Occipital lobe (tissue), 3 donors: ENCODE measurements at places on chromosomes 1 and 21.

DNA sequence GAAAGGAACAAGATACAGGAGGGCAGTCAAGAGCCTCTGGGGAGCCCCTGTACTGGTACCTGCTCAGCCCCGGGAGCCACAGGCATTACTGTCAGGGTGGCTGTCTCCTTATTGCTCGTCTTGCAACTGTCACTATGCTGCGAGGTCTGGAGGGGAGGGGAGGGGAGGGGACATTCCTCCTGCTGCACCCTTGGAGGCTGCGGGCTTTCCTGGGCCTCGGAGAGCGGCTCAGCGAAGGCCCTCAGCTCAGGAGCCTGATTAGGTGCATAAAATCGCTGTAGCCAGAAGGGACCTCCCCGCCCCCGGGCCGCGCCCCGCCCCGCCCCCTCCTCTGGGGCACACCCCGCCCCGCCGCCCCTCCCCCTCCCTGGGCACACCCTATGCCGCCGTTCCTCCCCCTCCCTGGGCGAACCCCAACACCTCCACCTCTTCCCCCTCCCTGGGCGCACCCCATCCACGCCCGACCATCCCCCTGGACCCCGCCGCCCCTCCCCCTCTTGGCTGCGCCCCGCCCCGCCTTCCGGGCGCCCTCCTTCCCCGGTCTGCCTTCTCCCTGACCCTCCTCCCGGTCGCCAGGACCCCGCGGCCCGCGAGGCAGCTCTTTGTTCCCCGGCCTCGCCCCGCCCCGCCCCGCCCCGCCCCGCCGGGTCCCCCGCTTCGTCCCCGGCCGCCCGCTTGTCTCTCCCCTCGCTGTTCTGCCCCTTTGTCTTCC is 35.5 kb downstream of the CACHD1 start:
- no peak for DNase-seq

- DNase-seq: no peak
Observed at GRCh38 chr1:207745839-207746767, 5.8 kb upstream of the CD46 start.

DNA sequence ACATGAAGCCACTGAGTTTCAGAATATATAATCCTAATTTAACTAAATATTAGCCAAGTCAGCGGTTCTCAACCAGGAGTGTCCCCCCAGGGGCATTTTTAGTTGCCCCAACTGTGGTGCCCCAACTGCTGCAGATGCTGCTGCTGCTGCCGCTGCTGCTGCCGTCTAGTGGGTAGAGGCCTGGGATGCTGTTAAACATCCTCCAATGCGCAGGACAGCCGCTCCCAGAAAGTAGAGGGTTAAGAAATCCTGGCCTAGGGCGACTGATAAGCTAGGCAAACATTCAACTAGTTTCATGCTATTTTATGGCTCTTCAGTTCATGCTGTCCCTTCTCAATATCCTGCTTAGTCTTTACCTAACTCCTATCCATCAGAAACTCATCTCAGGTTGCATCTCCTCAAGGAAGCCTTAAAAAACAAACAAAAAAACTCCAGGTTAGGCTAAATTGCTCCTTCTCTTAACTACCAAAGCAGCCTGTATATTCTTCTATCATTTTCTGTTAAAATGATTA is 9.9 kb upstream of the DCAF6 start:
- no peak for DNase-seq

DNA sequence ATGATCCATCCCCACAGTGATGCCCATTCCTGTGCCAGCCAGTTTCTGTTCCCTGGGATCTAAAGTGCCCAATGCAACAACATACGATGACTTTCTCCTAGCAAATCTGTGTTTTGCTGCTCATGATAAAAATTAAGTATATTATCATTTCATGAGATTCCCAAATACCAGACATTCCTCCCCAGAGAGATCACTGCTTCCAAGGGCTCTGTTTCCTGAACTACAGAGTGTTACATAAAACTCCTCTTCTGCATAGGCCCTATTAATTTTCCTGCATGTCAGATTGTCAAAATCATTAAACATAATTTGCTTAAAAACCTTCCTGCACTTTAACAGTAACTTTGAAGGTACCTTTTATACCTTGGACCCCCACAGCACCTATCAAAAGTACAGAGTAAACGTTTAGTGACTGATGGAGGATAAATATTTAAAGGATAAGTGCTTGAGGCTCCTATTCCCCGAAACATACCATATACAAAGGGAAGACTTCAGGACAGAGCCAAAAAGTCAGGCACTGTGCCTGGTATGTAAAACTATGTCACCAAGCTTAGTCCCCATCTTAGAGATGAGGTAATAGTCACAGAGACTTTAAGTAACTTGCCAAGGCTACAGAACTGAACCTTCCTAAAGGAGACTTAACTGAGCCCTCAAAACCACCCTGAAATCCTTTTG is 50.2 kb downstream of the SLC25A24 start:
- DNase-seq: no peak

- DNase-seq: no peak
Observed at GRCh38 chr21:34523019-34523555, 11.1 kb upstream of the KCNE1 start.

DNA sequence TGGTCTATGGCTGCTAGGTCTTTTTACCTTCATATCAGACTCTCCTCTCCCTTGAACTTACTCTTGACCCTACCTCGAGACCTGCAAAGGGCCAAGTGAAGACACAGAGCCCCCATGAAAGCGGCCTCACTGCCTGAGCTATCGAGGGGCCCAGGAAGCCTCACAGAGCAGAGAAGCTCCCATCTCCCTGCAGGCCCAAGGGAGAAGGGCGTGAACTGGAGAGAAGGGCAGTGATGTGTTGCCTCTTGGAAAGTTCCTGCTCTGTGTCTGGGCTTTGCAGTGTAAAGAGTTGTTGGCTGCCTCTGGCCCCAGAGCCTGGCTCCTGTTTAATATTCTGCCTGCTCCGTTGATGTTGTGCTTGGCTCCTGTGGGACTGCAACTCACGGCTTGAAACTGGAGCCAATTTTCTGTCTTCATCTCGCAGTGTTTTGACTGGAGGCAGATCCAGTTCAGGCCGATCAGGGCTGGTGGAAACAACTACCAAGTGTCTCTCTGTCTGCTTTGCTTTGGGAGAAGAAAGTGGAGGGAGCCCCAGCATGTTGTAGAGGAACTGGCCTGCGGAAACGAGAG is 4.3 kb downstream of the SERTAD4 start:
- DNase-seq: peak; percentile 55

GRCh38 chr1:156781585-156782186 is 14.4 kb downstream of the PRCC start:
- DNase-seq: no peak

- no peak for DNase-seq
Observed at GRCh38 chr1:12085643-12086260, 22.6 kb downstream of the TNFRSF8 start.

DNA sequence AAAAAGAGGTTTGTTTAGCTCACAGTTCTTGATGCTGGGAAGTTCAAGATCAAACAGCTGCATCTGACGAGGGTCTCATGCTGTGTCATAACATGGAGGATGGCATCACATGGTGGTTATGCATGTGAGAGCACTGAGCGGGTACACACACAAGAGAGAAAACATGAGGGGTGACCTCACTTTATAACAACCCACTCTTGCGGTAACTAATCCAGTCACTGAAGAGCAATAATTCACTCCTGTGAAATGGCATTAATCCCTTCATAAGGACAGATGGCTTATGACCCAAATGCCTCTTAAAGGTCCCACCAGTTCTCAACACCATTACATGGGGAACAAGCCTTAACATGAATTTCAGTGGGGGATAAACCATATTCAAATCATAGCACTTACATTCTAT is 23.2 kb upstream of the CHIT1 start:
- no peak for DNase-seq

DNA sequence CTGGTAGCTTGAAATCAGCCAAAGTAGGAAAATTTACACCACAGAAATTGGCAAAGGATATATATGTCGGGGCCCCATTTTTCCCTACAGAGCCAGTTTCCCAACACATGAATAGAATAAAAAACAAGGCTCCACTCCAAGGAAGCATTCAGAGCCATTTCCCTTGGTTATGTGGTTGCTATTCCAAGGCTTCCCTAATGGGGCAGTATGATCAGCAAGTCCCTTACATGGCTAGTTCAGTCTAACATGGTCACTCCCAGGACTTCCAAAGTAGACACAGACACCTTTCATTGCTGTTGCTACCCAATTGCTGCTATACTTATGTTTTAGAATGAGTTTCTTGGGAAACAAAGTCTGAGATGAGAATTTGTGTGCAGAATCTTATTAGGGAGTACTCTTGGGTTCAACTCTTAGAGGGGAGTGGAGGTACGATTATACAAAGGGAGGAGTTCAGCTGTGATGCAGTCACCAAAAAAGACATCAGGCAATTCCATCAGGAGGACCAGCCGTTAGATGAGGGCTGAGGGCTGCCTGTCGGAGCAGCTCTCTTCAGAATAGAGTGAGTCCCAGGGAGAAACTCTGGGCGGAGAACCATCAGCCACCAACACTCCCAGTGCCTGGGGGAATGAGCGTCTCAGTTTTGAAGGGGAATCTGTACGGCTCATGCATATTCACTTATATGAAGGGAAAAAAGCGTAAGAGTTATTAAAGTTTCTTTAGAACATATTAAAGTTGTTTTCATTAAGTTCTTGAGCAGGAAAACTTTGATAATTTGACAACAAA is 92.9 kb downstream of the C21orf91 start:
- DNase-seq: no peak

- DNase-seq: no peak
Observed at GRCh38 chr21:37658817-37659458, 257.3 kb downstream of the KCNJ6 start.

- no peak for DNase-seq
Observed at GRCh38 chr1:21523297-21523813, 14.1 kb downstream of the ALPL start.

DNA sequence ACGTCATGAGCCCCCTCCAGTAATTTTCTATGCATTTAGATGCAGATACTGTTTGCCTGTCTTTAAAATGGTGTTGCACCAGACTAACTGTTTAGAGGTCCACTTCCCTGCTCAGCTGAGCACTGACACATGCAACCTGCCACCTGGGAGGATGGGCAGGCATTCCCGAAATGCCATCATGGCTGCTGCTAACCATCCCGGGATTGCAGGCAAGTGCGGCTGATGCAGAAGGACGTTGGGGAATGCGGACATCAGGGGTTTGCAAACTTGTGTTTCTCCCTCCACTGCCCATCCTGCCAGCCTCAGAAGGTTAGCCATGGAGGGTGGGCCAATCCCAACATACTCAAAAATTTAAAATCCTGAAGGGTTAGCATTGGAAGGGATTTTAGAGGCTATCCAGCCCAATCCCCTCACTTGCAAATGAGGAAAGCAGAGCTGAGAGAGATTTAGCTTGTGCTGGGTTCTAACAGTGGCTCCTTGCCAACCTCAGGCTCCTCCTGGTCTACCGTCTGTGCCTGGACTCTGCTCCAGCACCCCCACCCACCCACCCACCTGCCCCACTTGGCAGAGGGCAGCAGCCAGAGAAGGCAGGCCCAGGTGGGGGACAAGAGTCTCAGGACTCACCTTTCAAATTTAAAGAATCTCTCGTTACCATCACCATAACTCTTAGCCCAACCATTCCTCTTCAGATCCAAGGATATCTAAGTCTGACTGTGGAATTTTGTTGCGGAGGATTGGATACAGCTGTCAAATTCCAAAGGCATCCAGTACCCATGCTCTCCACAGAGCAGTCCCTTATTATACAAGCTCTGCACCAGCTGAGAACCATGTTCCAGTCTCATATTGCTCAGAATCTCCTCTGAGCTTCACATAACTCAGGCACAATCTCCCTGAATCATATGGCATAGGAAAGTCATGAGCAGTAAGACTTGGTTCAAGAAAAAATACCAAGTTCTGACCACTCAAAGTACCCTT is 34.2 kb downstream of the HIVEP3 start:
- no peak for DNase-seq

GRCh38 chr1:234743791-234744611 is 134.0 kb upstream of the IRF2BP2 start:
- no peak for DNase-seq
